ENCODE measurements at places on chromosomes 16 and 17.
A peak's percentile ranks its signal among the peaks of the same experiment; 100 is the strongest.

DNA sequence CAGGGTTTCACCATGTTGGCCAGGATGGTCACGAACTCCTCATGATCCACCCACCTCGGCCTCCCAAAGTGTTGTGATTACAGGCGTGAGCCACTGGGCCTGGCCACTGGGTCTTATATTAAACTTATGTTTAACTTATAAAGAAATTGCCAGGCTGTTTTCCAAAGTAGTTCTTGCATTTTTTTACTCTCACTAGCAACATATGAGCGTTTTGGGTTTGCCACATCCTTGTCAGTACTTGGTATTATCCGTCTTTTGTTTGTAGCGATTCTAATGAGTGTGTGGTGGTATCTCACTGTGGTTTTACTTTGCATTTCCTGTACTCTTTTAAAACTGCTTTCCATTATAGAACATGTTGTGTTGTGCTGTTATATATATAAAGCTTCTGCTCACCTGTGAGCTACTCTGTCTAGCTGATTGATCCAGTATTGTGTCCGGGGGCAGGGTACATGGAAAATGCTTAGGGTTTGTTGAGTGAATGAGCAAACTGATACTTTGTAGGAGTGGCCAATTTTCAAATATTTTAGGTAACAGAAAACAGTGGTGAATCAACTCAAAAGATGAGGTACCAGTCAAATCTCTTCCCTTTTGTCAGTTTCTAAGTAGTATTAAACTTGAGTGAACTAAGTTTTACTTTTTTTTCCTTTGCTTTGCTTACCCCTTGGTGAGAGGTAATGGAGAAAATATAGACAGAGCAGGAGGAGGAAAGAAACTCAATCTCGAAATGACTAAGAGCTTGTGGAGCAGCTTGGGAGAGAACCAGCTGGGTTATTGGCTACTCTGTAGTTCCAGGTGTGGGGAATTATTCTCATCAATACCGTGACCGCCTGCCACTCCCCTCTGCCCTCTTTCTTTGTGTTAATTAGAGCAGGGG is 75.8 kb downstream of the PITPNC1 start:
- DNase-seq, result no peak

- no peak for DNase-seq
These were observed 104.5 kb upstream of the CIBAR2 start for GRCh38 chr16:85216522-85217375.

GRCh38 chr16:58499615-58500351 is at the start of gene NDRG4:
NDRG4 (plus strand) TSS chr16:58500143; CDS start chr16:58500249, 106 bp downstream.
- DNase-seq, result peak; percentile 86

DNA sequence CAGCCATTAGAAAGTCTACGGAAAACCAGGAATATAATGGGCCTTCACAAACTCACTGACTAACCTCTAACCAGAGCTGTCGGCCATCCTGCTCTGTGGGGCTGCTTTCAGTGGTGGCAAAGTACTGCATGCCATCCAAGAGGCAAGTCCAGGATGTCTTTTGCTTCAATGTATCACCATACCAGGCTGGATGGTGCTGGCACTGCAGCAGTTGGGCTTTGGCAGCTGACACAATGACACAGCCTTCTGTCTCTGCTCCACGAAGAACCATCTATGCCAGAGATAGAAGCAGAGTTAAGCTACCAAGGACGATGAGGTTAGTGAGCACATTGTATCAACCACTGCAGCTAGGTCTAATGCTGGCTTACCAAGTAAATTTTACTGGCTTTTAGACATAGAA is 9.7 kb upstream of the RSKR start:
- DNase-seq, result no peak

DNA sequence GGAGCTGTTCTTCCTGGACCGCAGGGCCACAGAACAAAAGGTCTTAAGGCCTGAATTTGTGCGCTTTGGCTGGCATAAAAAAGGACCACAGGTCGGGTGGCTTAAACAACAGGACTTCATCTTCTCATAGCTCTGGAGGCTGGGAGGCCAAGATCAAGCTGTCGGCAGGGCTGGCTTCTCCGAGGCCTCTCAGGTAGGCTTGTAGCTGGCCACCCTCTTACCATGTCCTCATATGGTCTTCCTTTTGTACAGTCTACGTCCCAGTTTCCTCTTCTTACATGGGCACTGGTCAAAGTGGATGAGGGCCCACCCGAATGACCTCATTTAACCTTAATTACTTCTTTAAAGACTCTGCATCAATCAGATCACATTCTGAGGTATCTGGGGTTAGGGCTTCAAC is 257.6 kb downstream of the CBLN1 start:
- no peak for DNase-seq

DNA sequence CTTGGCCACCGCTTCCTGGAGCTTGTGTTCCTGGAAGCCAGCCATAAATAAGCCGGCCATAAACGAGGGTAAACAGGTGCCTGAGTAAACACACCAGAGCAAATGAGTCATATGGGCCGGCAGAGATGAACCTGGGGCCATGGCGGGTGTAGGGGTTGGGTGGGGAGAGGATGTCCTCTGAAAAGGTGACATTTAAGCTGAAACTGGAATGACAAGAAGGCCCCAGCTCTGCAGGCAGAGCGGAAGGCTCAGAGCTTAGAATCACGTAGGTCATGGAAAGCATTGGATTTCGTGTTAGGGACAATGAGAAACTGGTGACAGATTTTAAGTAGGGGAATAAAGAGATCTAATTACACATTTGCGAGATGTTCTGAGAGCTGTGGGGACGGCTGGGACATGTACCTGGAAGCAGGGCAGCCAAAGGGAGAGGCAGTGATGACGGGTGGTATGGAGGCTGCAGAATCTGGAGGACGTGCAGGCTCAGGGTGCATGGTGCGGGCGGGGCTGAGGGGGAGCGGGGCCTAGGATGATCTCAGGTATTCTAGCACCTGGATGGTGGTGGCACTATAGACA is 8.1 kb upstream of the DNASE1 start:
- DNase-seq, result peak; percentile 78

DNA sequence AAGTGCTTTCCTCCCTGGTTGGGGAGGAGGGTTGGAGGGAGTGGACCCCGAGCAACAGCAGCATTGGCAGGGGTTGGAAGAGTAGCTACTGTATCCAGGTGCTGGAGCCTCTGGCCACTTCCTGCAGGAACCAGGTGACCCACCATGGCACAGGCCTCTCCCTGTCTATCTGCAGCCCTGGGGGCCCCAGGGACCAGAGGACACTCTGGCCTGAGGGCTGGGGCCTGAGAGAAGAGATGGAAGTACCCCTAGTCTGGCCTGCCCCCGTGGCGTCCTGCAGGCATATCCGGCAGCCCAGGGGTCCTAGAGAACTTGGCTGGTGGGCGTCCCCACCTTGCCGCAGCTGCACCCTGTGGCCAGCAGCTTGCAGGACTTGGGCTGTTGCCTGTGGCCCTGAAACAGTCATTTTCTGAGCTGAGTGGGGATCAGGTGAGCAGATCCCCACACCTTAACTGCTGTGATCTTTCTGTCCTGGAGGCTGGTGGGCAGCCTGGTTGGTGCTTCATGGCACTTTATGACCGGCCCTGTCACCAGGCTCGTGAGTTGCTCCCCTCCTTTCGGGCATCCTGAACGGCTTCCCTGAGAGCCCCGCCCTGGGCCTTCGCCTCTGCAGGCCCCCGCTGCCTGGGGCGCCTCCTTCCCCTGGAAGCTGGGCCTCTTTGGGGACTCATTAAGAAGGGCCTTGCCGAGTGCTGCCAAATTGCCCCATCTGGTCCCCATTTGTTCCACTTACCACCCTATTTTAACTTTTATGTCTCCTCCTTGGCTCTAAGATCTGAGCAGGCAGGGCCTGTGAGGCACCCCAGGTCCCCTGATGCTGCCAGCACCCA is 298.6 kb downstream of the SEC14L1 start:
- DNase-seq, result no peak

- DNase-seq, result no peak
These were observed 42.7 kb downstream of the TIMM22 start for GRCh38 chr17:1039511-1040215.

- DNase-seq, result no peak
These were observed 2.2 kb upstream of the ATF7IP2 start for GRCh38 chr16:10383626-10384025.

DNA sequence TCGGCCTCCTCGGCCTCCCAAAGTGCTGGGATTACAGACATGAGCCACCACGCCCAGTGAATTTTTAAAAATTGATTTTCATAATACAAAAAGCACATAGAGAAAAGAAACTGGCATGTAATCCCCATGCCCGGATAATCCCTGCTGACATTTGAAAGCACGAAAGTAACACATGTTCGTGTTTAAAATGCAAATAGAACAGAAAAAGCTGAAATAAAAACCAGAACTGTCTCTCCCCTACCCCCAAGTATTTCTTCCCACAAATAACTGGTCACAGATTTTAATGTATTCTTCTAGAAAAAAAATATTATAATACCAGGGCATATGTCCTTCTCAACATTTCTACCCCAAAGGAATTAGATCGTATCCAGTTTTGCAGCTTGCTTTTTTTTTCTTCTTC is 222.9 kb downstream of the SLC39A11 start:
- no peak for DNase-seq

GRCh38 chr16:31215287-31216162 is 1.4 kb downstream of the PYDC1 start:
- DNase-seq, result no peak

DNA sequence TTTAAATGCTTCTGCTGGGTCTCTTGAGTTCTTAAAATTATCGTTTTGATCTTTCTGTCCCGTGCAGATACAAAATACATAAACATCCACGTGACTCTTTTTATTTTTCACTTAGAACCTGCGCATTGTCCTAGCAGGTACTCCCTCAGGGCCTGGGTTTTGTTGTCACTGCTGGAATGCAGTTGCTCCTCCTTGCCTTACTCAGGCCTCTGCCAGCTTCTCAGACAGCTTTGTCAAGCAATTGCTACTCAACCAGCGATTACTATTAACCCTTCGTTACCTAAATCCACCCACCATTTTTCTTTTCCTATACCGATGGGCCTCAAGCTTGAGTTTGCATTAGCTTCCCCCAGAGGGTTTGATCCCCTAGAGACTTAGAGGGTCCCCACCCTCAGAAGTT is 405.9 kb upstream of the RBFOX1 start:
- no peak for DNase-seq

GRCh38 chr17:42754782-42755181 is 6.2 kb upstream of the RAMP2 start:
- no peak for DNase-seq

- DNase-seq, result peak; percentile 9
These were observed 82.0 kb upstream of the ALOX12 start for GRCh38 chr17:6913608-6914443.

DNA sequence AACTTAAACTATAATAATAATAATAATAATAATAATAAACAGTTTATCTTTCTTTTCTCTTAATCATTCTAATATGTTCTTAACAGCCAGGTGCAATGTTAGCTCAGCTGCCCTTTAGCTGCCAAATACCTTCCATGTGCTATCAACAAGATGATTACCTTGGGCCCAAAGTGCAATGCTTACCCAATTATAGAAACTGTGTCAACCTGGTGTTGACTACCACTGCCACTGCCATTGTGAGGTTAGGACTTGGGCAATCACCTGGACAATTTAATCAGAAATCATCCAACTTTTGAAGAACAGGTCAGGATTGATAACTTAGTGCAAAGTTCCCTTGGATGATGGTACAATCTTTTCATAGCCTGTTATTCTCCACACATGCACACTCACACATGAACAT is 371.8 kb upstream of the SALL1 start:
- DNase-seq, result no peak

Data from NCI-H1092 treated with DMSO at 0.1 percent for 48 hours (cell line).